Activated T-cell treated with anti-CD3 and anti-CD28 coated beads for 1 hour (primary cell): ENCODE measurements at places on chromosomes 1 and 21.

DNA sequence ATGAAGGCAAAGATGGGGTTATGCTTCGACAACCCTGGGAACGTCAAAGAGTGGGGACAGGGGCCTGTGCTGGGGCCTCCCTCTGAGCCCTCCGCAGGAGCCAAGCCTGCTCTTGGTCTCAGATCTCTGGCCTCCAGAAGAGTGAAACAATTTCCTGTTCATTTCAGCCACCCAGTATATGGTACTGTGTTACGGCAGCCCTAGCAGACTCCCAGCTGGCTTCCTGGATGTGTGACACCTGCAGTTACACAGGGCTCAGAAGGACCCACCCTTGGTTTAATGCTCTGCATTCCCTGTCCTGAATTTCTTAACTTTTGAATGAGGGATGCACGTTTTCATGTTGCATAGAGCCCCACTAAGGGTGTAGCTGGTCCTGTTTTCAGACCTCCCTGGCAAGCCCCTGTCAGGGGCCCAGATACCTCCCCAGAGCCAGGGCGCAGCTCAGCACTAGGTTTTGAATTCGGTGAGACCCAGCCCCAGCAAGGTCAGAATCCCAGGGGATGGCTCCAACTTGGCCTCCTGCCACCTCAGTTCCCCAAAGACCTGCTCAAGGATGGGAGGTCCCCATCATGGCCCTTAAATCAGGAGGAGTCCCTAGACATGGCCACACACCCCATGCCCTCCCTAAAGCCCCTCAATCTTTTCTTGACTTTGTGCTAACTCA, 79.0 kb upstream of the IFFO2 start:
- no peak for DNase-seq

GRCh38 chr1:23575226-23575810, 16.0 kb upstream of the ID3 start:
- DNase-seq, result no peak

GRCh38 chr1:63319046-63320021, 3.0 kb upstream of the FOXD3 start:
- no peak for DNase-seq

GRCh38 chr21:25987531-25987930, 183.0 kb downstream of the APP start:
- DNase-seq, result no peak

GRCh38 chr1:20770314-20771087, 16.6 kb downstream of the HP1BP3 start:
- DNase-seq, result no peak

DNA sequence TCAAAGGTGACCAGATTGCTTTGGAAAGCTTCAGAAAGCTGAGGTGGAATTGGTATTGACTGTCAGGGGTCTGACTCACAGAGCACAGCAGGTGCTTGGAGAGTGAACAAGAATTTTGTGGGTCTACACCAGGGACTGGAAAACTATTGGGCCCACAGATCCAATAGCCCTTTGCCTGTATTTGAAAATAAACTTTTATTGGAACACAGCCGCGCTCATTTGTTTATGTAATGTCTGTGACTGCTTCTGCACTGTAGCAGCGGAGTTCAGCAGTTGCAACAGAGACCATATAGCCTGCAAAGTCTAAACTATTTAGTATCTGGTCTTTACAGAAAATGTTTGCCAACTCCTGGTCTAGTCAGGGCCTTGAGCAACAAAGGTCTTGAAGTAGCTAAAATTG, 315.6 kb downstream of the NFIA start:
- no peak for DNase-seq

DNA sequence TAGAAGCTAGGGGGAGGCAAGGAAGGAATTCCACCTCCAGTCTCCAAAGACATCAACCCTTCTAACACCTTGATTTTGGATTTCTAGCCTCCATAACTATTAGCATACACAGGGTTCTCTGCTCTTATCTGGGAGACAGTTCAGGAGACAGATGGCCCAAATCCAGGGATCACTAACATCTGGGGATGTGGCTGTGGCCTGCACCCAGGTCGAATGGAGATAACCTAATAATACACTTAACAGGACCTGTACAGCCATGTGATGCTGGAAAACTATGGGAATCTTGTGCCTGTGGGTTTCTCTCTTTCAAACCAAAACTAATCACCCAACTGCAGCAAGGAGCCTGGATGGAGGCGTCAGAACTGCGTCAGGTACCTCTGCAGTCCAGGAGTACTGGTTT, 47.6 kb downstream of the KIAA0319L start:
- DNase-seq, result no peak
